ENCODE measurements at places on chromosomes 5 and 9.

- DNase-seq: no peak
Measured at GRCh38 chr9:109418827-109419226, 79.3 kb downstream of the PTPN3 start.

DNA sequence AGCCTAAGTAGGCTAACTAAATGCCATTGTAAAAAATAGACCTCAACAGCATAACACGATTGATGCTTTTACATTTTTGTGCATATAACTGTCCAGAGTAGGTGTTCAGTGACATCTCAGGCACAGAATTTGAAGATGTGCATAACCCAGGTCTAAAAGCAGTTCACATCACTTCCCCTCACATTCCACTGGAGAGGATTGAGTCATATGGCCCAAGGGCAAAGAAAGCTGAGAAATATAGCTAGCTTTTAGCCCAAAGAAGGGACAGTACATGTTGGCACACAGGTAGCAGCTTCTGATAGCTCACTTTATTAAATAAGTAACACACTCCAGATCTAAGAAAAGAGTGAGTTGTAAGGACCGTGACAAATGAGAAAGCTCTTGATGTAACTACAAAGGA is 2259.5 kb upstream of the WWC1 start:
- DNase-seq: no peak

GRCh38 chr9:16191691-16192402 is 639.0 kb downstream of the CCDC171 start:
- DNase-seq: no peak

- no peak for DNase-seq
Measured at GRCh38 chr5:142014911-142015584, 2.2 kb upstream of the GNPDA1 start.

- no peak for DNase-seq
Measured at GRCh38 chr5:99037668-99038067, 108.9 kb upstream of the CHD1 start.

DNA sequence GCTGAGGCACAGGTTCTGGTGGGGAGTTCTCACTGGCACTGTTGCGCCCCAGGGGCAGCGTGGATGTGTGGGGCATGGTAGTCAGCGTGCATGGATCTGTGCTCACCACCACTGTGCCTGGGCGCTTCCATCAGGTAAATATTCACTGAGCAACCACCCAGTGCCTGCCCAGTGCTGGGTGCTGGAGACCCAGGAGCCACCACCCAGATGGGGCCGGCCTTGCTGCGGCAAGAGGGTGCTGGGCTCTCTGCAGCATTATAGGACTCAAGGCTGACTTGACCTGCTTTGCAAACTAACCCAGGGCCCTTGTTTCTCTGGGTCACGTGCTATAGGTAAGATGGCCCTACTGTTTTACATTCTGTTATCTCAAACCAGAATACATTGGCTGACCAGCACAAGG is 60.5 kb downstream of the DAP start:
- DNase-seq: no peak

DNA sequence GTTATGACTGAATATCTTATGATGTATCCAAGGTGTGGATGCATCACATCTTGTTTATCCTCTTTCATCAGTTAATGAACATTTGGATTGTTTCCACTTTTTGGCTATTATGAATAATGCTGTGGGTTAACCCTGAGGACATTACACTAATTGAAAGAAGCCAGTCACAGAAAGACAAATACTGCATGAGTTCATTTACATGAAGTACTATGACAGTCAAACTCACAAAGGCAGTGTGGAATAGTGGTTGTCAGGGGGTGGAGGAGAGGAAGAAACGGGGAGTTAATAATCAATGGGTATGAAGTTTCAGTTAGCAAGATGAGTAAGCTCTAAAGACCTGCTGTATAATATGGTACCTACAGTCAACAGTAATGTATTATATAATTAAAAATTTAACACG is 409.4 kb upstream of the CTNND2 start:
- no peak for DNase-seq

DNA sequence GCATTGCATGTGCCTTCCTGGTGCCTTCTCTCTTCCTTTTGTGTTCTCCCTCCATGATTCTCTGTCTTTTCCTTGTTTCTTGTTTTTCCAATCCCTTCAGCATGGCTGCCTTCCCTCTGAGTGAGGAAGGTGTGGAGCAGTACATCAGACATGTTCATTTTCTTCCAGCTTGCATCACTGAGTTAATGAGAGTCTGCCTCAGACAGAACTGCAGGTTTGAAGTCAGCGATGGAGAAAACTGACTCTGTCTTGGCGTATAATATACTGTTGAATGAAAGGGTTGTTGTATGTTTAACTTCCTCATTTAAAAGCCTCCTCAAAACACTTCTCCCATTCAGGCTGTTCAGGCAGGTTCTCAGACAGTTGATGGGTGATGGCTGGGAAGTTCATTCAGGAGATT is 129.3 kb downstream of the KDM4C start:
- DNase-seq: no peak

DNA sequence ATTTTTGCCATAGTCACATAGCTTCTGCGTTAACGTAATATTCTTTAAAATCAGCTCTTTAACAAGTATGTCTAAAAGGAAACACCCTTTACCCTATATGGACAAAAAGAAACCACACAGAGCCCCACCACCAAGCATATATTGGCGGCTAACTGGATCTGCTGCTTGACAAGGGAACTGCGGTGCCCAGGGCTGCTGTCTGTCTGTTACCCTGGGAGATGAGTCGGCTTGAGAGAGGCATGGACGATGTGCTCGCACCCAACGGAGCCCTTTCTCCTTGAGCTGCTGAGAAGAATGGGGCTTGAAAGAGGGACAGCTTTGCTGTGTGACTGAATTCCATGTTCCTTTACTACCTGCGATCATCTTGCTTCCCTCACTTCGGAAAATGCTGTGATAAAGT is 158.6 kb upstream of the SHB start:
- DNase-seq: no peak

- no peak for DNase-seq
Measured at GRCh38 chr5:141821430-141821925, 56.7 kb downstream of the PCDH1 start.

DNA sequence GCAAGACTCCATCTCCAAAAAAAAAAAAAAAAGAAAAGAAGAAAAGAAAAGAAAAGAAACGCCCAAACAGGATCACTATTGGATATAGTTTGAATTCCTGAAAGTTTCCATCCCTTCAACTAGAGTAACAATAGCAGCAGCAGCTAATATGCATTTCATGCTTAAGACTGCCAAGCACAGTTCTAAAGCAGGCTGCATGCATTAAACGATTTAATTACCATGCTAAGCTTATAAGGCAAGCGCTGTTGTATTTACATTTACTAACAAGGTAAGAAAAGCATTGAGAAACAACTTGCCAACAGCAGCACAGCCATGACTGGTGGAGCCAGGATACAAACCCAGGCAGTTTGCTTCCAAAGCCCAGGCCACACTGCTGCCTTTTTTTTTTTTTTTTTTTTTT is 13.0 kb downstream of the TBC1D2 start:
- no peak for DNase-seq

- no peak for DNase-seq
Measured at GRCh38 chr5:132100672-132101261, 27.2 kb downstream of the CSF2 start.

DNA sequence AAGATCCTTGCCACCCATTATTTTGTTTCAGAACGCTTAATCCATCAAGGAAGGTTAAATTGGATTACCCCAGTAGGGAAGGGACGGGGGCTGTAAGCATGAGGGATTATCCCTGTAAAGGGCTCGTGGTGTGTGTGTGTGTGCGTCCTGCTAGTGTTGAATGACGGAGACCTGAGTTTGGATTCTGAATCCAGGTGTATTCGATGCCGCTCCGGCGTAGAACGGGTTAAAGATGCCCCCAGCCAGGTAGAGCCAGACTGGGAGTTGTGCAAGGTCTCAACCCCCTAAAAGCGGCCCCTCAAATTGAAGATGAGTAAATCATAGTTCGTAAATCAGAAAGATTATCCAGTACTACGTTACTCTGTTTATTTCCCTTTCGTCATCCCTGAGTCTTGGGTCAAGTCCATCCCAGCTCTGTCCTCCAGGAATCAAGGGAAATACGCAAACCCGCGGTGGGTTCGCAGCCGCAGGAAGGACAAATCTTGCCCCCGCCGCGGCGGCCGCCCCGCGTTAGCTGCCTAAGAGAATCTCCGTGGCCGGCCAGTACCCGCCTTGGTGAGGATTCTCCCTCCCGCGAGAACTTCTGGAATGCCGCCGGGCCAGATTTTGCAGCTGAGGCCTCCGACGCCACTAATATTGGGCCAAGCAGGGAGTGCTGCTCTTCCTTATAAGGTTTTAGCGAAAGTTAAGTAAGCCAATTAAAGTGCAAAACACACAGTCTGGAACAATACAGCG is 586 bp upstream of the MTAP start:
- peak; percentile 21 for DNase-seq

GRCh38 chr9:75231167-75231566 is 142.9 kb downstream of the OSTF1 start:
- DNase-seq: no peak

- no peak for DNase-seq
Measured at GRCh38 chr9:37146410-37146809, 26.0 kb downstream of the ZCCHC7 start.

- no peak for DNase-seq
Measured at GRCh38 chr5:1173485-1174070, 27.8 kb upstream of the SLC6A19 start.

DNA sequence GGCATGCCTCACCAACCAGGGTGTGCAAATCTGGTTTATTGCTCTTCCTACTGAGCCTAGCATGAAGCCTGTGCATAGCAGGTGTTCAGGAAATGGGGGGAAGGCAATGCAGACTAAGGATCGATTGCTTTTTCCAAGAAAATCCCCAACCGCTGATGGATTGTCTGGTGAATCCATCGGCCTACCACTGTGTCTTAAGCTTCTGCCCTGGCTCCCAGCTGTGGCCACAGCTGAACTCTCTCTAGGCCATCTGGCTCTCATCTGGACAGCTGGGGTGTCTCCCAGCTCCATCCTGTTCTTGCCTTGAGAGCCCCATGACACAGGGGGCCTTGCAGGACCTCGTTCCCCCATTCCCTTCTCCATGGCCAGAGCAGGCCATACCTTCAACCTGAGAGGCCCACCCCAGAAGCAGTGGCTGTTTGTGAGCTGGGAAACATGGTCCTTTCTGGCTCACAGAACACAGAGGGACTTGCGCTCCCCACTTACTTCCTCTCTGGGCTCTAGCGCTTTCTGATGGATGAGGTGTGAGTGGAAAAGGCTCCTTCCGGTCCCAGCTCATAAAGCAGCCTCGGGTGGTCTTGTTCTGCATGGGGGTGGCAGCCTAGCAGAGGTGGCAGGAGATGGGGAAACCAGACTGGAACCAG is 41.8 kb downstream of the COL27A1 start:
- DNase-seq: no peak

DNA sequence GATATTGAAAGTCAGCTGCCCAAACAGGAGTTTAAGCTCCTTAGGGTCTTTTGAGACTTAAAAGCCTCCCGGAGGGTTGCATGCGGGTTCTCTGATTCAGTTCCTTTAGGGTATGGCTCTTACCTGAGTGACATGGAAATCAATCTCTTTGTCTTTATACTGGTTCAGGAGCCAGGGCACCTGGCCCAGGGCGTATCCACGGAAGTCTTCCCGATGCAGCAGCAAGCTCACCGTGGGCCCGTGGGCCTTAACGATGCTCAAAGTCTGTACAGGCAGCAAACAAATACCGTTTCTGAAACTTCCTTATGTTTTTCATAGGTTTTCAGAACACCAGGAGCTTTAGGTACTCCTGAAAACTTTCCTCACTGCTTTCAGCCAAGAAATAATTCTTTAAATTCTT is 13.2 kb downstream of the MROH2B start:
- DNase-seq: no peak

DNA sequence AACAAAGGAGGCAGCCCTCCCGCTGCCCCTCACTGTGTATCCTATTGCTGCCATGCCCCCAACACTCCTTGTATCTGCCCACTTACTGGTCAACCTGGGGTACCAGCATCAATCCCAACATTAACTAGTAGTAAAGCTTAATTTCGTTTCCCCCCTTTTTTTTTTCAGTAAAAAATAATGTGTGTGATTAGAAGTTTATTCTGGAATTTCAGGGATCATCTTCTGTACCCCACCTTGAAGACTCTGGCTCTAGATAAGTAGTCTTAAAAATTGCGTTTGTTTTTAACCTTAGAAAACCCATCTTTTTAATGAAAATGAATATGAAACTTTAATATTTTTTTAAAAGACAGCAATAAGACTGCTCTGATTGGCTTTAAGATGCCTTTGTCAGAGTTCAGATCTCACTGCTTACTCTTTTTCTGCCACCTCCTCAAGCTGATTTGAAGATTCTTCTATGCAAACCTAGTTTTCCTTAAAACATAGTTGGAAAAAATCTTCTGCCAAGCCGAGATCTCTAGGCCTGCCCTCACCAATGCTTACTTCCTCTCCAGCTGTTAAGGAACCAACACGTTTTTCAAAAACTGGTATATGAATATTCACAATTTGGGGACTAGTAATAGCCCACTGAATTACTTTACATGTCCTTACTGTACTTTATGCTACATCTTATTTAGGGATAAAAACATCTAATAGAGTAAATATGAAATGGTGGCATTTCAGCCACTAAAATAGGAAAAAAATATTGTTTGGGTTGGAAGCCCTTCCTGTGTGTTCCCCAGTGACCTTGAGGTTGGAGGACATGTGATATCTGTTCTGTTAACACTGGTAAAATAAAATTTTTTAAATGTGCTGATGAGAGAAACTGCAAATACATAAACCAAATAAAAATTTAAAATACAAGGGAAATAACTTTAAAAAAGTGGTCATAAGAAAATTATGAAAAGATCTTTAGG is 4.0 kb upstream of the RHOBTB3 start:
- DNase-seq: no peak

DNA sequence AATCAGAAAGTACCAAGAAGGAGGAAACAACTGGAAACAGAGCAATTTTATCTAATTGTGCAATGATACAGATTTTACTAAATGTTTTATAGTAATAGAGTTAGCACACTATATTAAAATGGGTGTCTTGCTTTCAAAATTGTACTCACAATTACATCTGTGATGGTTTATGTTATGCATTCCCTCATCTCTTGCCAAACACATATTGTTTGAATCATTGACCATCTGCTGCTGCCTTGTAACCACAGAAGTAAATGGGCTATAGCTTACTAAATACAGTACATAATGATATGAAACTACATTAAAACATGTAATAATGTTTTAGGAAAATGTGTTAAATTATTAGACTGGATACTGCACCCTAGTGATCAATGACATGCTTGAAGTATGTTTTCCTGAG is 158.1 kb downstream of the SLC25A46 start:
- no peak for DNase-seq

- DNase-seq: no peak
Measured at GRCh38 chr9:101427957-101428655, 7.5 kb downstream of the ALDOB start.

GRCh38 chr9:137504432-137504777 is 45.3 kb upstream of the NSMF start:
- DNase-seq: no peak

Data from esophagus squamous epithelium (tissue), 5 donors.